ENCODE measurements at places on chromosomes 12 and 14.

- no peak for DNase-seq
Observed at GRCh38 chr12:61810486-61810885, 449.7 kb upstream of the USP15 start.

GRCh38 chr12:120012067-120012621 lies 23.1 kb downstream of the BICDL1 start:
- DNase-seq, result peak; percentile 37

- DNase-seq, result no peak
Observed at GRCh38 chr12:44021471-44021971, 185.6 kb downstream of the TMEM117 start.

- no peak for DNase-seq
Observed at GRCh38 chr12:130868412-130868811, 3.5 kb upstream of the RAN start.

GRCh38 chr12:47837190-47838171 lies 17.8 kb upstream of the HDAC7 start:
- DNase-seq, result no peak

GRCh38 chr12:123990511-123990910 lies 17.5 kb downstream of the ZNF664 start:
- no peak for DNase-seq

DNA sequence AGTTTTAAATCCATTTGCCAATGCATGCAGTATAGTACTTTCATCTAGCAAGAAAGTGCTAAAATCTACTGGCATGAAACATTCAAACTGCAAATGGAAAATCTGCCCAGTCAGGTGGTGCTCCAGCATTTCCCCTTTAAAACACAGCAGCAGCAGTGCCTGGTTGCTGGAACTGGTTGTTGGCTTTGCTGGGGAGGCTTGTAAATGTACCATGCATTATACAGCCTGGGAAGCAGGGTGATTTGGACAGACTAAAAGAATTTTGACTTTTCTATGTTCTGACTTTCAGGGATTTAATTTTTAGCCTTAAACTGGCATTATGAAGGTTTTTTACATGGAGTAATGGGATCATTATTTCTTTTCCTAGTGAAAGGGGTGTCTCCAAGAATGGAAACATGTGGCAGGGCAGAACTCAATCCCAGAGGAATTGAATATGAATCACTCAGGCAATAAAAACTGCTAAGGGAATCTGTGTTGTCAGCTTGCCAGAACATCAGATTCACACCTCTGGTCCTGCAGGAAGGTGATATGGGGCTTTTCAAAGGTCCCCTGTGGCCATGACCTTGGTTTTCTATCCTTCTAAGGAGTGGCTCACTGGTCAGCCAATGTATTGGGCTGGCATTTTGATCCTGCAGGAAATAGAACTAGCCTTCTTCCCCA lies 9.0 kb upstream of the PAX9 start:
- no peak for DNase-seq

DNA sequence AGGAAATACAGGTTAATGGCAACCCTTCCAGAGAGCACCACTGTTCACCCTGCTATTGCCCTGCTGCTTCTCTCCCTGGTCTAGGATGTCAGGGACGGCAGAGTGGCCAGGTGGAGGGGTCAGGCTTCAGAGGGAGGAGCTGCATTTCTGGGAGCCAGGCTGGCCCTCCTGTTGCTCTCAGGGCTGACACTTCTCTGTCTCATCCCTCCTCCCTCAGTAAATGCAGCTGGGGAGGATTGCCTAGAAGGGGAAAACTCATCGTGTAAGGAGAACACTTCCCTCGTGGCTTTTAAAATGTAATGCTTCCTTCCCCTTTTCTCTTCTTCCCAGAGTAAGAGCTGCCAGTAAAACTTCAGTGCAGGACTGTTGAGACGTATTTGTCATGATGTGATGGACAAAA lies 20.8 kb downstream of the SUSD6 start:
- no peak for DNase-seq

GRCh38 chr14:86858591-86858990 lies 1134.4 kb downstream of the GALC start:
- no peak for DNase-seq

GRCh38 chr12:34292736-34293625 lies 270.7 kb downstream of the ALG10 start:
- DNase-seq, result no peak

DNA sequence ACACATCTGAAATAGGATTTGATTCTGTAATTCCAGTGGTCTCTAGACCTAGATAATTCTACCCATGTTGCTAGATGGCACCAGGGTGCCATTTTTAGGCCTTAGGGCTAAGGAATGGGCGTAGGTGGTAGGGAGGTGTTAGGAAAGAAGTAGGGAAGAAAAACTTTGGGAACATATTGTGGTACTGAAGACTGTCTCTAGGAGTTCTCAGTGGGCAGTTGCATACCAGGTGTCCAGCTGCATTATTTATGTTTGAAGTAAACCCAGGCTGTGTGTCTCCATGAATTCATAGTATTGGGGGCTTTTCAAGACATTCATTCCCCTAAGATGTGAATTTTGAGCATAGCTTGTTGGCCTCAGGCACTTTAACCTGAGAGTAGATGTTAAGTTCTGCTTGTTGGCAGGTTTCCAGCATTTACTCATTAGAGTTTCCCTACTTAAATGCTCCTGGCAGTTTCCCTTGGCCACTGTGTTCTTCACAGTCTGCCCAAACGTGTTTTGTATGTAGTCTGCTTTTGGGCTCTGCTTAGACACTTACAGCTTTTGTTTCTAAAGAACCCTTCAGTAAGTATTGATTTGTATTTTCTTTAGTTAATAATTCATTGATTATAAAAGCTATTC lies 31.5 kb upstream of the CCT2 start:
- DNase-seq, result no peak

GRCh38 chr12:77894556-77894955 lies 63.9 kb downstream of the NAV3 start:
- no peak for DNase-seq

DNA sequence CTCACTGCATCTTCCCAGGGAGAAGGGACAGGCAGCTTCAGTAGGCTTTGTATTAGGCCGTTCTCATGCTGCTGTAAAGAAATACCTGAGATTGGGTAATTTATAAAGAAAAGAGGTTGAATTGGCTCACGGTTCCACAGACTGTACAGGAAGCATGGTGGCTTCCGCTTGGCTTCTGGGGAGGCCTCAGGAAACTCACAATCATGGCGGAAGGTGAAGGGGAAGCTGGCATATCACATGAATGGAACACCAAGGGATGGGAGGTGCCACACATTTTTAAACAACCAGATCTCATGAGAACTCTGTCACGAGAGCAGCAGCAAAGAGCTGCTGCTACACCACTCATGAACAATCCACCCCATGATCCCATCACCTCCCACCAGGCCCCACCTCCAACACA lies 182.2 kb upstream of the SFSWAP start:
- DNase-seq, result no peak

DNA sequence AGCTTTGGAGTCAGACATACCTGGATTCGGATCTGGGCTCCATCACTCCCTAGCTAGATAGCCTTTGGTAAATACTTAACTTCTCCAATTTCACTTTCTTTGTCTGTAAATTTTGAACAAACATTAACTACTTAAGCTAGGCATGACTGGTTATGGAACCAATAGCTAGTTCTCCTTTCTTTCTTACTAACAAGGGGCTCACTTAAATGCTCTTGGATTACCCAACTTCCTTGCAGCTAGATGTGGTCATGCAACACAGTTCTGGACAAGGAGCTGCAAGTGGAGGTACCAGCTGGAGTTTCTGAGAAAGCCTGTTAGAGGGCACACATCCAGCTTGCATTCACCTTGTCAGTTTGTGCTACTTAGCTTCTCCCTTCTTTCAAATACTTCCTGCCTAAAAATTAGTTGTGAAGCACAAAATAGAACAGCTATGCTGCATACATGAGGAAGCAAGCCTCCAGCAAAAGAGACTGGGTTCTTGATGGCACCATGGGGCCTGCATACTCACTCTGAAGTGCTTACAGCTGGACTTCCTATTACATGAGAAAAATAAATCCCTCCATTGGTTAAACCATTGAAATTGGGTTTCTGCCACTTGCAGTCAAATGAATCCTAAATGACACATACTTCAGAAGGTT lies 210.1 kb upstream of the EEA1 start:
- DNase-seq, result no peak

DNA sequence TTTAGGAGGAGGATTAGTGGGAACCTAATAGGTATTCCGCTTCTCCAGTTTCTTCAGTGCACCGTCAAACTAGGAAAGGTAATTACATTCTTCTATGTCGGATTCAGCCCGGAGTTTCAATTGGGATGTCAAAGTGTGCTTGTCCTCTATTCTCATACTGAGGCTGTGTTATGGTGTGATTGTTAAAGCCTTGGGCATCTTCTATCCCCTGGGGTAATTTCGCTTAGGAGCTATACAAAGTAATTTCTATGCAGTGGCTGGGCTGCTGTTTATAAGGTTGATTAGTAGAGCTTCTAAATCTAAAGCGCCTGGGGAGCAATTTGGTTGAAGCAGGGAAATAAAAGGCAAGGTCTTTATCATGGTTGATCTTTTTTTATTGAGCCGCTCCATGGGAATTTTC lies 399.6 kb downstream of the ZFP36L1 start:
- no peak for DNase-seq

DNA sequence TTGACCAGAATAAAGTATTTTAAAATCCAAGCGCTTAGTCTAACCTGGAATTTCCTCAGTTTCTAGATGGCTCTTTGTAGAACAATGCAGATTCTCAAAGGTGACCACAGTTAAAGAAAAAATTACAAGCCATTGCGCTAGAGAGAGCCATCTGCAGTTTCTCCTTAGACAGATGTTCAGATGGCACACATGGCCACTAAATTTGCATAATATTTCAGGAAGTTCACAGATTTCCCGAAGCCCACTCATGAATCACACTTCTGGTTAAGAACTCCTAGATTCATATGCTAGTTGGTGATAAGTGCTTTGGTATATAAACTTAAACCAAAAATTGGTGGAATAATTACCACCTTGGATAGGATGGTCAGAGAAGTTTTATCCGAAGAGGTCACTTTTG lies 749 bp downstream of the AKAP3 start:
- no peak for DNase-seq

DNA sequence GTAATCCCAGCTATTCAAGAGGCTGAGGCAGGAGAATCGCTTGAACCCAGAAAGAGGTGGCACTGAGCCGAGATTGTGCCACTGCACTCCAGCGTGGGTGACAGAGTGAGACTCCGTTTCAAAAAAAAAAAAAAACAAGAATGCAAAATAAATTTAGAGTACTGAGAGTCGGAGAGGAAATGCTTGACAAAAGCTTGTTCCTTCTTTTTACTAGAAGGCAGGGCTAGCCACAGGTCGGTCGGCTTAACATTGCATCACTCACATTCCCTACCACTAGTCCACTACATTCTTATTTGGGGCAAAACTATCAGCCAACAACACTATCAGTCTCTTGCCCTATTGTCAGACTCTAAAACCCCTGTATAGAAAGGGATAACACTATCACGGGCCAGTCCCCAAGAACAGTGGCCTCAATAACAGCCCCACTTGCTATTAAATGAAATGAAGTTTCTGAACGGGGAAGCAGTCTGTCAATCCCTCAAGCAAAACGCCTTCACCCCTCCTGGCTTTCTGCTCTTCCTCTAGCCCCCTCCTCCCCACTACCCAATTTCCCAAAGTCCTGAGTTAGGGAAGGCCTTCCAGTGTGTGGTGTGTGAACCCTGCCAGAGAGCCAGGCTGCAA lies 1.0 kb downstream of the RNF41 start:
- DNase-seq, result no peak

DNA sequence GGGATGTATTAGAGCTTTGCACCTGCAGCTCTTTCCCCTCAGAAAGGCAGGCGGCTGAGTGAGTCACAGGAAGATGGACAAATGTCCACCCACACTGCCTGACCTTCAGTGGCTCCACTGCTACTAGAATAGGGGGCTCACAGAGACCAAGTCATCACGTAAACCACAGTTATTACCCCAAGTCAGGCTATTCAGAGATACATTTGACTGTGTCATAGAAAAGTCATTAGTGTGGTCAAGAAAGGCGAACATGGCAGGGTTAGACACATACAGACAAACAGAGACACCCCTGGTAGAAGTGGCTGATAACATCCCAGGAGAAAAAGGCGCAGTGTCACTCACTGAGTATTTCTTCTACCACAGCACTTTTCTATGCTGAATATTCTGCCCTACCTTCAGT lies 36.0 kb downstream of the GCH1 start:
- no peak for DNase-seq

DNA sequence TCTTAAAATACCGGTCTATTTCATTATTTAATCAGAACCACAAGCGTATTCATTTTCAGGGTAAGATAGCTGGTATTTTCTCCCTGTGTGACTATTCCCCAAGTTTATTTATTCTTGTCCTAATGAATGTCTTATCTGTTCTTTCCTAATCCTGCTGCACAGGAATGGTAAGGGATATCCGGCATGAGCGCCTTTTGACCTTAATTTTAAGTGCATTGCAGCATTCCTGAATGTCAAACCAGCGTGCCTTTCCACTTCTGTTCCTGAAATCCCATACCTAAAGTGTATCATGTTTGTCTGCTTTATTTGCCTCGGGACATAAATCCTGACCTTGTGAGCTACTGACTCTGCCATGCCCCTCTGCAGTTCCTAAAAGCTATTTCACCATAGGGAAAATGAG lies 1713.2 kb upstream of the FLRT2 start:
- DNase-seq, result no peak

GRCh38 chr14:100845341-100845740 lies 19.4 kb downstream of the MEG3 start:
- DNase-seq, result no peak

GRCh38 chr12:106434526-106434925 lies 77.0 kb downstream of the POLR3B start:
- DNase-seq, result no peak

- DNase-seq, result no peak
Observed at GRCh38 chr12:29960122-29960521, 176.4 kb upstream of the TMTC1 start.

DNA sequence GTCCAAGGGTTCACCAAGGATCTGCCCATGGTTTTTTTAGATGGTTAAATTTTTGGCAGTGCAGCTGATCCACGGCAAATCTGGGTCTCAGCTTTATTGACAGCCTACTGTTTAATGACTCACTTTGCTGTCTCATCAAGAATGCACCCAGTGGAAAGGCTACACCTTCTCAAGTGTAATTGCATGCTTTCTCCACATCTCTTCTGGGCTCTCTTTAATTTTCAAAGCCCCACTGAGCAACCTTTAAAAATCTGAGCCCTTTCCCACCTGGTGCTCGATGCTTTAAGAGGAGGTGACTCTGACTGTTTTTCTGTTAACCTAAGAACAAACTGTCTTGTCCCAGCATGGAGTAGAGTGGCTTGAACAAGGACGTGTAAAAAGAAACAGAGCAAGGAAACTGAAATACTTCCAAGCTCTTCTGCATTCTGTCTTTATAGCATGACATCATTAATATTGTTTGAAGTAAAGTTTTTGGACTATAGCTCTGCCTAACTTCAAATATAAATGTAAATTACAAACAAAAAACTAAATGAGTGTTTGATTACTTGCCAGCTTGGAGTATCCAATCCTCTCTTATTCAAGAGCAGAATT lies 214.2 kb upstream of the KRR1 start:
- DNase-seq, result no peak

GRCh38 chr12:16542586-16542985 lies 63.4 kb downstream of the LMO3 start:
- DNase-seq, result no peak

- no peak for DNase-seq
Observed at GRCh38 chr12:130828895-130829294, 10.2 kb downstream of the STX2 start.

GRCh38 chr14:72715215-72715849 lies 178.6 kb downstream of the DPF3 start:
- DNase-seq, result no peak
